ENCODE measurements at places on chromosomes 7 and 10.

DNA sequence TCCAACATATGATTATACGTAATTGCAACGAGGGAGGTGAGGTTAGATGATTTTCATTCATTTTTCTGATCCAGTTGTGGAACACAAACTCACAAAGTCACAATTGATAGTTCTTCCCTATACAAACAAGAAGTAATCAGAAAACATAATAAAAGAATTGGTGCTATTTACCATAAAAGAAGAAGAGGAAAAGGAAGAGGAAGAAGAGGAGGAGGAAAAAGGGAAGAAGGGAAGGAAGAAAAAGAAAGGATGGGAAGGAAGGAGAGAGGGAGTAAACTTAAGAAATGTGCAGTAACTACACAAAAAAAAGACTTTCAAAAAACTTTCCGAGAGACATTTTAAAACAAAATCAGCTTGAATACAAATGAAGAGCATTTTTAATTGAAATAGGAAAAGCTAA lies 65.0 kb downstream of the CCDC71L start:
- no peak for DNase-seq

DNA sequence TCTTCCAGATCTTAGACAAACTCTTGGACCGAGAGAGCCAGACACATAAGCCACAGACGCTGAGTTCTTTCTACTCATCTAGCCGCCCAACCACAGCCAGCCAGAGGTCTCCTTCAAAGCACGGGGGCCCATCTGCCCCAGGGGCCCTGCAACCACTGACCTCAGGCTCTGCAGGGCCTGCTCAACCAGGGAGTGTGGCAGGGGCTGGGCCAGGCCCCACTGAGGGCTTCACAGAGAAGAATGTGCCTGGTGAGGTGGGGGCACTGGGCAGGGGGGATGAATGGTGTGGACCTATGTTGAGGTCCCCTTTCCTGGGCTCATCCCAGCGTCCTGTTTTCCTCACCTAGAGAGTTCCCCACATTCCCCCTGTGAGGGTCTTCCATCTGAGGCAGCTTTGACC lies 11.4 kb downstream of the ZSWIM8 start:
- DNase-seq, result no peak

DNA sequence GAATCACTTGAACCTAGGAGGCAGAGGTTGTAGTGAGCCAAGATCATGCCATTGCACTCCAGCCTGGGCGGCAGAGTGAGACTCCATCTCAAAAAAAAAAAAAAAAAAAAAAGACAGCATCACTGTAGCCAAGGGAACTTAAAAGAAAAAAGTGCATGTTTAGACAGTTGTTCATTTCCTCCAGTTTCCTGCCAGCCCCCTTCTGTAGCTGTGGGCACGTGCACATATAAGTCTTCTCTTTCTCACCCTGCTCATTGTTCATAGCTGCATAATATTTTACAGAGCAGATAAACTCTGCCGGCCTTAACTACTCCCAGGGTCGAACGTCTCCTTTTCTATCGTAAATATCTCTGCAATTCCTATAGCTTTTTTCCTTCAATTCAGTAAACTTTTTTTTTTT lies 132.6 kb downstream of the LHPP start:
- DNase-seq, result no peak

- no peak for DNase-seq
Measured at GRCh38 chr7:148255333-148255732, 335.2 kb upstream of the C7orf33 start.

- DNase-seq, result no peak
Measured at GRCh38 chr7:63925262-63925625, 73.4 kb upstream of the ZNF722 start.

Measured in glutamatergic neuron (in vitro differentiated cells).